ENCODE measurements at places on chromosomes 2 and 18. TPM values are rescaled to one million over a fixed set of nuclear protein-coding genes. Genes with fewer than 3 reads are reported as not detected.

DNA sequence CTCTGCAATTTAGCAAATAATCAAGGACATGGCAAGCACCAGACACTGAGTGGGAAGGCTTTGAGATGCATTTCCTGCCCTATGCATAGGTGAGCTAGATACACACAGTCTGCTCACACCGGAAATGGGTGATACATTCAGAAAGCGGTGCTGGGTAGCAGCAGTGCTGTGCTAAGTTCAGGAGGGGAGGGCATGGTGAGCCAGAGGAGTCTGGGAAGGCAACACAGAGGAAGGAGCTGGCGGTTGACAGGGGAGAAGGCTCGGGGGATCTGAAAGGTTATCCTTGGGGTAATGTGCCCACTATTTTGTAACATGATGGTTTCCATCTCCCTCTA lies 57.4 kb upstream of the EPAS1 start:
- H3K4me1 ChIP-seq = no peaks in the 10 kb centered on the region
- DNase-seq = no peak
- peak overlapping the region; percentile 51 for H3K27ac ChIP-seq
- no peak overlapping the region for H3K4me3 ChIP-seq

The CDH19 gene
- 1.4 TPM for total RNA-seq

The CRACDL gene
- total RNA-seq = 33.3 TPM

The NGEF gene
- not detected for total RNA-seq

Measured in upper lobe of right lung (tissue), 1 donor.